ENCODE measurements at places on chromosomes 13 and 19. TPM values are rescaled to one million over a fixed set of nuclear protein-coding genes. Genes with fewer than 3 reads are reported as not detected.

Gene USF2
- 174 TPM for total RNA-seq

Gene SELENOV
- total RNA-seq, result not detected

Gene ZNF471
- total RNA-seq, result 14.9 TPM

Gene NUMBL
- 52.9 TPM for total RNA-seq

DNA sequence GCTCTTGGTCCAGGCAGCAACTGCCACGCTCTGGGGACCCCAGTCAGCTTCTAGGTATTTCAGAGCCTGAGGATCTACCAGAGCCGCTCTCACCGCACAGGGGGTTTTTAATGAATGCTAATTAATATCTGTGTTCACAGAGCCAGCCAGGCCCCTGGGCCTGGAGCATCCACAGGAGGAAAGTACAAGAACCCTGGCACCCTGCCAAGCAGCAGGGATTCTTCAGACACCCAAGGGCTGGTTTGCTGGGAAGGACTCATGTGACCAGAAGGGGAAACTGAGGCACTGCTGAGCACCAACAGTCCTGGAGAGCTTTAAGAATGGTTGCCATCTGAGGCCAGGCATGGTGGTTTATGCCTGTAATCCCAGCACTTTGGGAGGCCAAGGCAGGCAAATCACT is 38.0 kb upstream of the ADGRE5 start:
- no peak for DNase-seq

DNA sequence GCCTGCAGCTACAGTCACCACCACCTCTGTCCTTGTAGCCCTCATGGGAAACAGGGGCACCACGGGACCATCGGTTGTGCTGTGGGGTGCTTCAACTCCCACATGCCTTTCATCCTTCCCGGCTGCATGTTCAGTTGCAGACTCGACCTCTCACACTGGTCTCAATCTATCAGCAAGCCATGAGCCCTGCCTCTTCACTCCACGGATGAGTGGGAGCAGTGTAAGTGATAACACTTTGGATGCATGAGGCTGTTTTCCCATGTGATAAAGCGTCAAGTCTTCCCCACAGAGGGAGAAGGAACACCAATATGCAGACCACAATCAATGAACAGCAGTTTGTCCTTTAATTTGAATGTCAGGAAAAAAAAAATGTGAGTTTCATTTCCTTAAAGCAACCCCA is 12.2 kb downstream of the SERP2 start:
- DNase-seq, result no peak

GRCh38 chr13:33228648-33229445 is 56.7 kb downstream of the STARD13 start:
- DNase-seq, result no peak

- no peak for DNase-seq
Measured at GRCh38 chr13:33257841-33258807, 27.4 kb downstream of the STARD13 start.

DNA sequence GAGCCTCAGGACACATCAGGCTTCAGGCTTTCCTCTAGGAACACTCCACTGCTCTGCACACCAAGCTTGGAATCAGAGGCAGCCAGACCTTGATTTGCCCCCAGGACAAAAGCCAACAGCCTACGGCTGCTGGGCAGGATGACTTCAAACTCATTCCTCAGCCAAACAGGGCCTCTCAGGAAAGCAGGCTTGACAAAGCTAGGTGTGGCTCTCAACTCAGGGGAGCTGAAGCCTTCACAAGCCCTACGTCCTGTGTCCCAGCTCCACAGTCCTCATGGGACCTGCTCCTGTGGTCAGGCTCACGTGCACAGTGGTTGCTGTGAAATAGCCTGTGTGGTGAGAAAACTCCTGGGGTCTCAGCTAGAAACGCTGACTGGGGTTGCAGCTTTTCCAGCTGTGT is 398.9 kb upstream of the ZNF507 start:
- no peak for DNase-seq

DNA sequence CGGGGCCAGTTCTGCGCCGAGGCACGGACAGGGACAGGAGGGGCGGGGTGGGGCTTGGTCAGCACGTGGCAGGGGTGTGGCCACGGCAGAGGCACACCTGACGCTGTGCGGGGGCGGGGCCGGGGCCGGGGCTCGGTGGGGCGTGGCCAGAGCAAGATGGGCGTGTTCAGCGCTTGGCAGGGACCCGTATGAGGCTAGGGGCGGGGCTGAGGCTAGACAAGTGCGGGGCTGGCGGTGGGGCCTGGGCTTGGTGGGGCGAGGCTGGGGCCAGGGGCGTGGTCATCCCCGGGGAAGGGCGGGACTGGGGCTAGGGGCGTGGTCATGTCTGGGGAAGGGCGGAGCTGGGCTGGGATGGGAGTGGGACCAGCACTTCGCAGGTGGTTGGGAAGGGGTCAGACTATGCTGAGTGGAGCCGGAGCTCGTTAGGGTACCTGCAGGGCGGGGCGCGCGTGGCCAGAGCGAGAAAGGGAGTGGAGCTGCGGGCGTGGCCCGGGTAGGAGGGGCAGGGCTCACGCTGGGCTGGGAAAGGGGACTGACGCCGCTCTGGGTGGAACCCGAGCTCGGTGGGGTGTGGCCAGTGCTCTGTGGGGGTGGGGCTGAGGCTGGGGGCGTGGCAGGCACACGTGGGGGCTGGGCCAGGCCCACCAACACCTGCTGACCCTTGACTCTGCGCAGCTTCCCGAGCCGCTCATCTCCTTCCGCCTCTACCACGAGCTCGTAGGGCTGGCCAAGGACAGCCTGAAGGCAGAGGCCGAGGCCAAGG is 12.8 kb downstream of the POLR2E start:
- peak; percentile 89 for DNase-seq

- DNase-seq, result no peak
Measured at GRCh38 chr13:61751039-61751438, 335.4 kb upstream of the PCDH20 start.

Measured in mucosa of gallbladder (tissue), 1 donor.